ENCODE measurements at places on chromosomes 16 and 17.

DNA sequence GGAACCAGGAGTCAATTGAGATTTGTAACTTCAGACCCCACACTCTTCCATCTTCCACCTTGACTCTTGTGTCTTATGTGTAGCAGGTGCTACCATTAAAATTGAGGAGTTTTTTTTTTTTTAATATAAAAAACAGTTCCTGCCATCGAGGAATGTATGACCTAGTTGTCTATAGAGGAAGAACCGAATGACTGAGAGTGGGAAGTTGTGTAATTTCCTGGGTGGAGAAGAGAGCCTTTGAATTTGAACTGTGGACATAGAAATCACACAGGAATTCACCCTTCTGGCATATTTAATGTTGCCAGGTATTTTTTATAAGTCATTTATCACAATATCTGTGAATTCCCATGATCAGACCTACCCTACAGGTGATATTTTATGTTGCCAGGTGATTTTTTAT, 22.0 kb downstream of the SP2 start:
- no peak for DNase-seq

DNA sequence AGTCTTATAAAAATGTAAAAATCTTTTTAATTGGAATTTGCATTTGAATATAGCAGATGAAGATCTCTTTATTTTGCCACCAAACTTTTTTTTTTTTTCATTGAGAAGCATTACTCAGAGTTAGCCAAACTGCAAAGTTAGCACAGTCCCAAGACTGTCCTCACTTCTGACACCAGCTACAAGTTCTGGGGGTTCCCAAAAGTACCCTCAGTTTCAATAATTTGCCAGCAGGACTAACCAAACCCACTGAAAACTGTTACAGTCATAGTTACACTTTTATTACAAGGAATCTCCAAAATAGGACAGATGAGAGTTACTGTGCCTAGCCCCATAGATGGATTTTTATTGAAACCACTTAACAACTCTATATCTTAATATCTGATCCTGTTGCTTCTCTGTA, 144.1 kb downstream of the CHD9 start:
- no peak for DNase-seq

GRCh38 chr16:79865918-79866317, 265.4 kb upstream of the MAF start:
- no peak for DNase-seq

DNA sequence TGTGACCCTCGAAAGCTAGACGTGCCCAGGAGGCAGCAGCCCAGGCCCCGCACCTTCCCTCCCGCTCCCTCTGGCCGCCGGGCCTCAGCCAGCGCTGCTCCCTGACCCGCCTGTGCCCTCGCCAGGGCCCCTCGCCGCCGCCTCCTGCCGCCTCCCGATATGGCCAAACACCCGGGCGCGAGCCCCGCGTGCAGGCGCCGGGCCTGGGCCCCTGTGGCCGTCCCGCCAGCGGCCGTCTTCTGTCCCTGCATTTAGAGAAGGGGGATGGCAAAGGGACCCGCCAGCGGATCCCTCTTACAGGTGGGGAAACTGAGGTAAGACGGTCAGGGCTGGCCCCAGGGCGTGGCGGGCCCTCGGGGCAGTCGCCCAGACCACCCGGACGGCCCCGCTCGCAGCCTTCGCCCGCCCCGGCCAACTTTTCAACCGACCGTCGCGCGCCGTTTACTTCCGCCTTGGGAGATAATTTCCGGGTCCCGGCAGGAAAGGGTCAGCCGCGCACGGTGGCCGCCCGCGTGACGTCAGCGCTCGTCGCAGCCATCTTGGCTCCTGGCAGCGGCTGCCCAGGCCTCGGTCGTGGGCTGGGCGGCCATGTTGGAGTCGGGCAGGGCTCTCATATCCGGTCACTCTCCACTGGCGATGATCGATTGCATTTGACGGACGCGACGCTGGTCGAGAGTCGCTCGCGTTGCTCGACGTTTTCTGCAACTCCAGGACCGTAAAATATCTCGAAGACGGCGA, 7.0 kb upstream of the GNG13 start:
- peak; percentile 59 for DNase-seq

GRCh38 chr17:48645639-48646182, 19.6 kb upstream of the HOXB9 start:
- DNase-seq = no peak

DNA sequence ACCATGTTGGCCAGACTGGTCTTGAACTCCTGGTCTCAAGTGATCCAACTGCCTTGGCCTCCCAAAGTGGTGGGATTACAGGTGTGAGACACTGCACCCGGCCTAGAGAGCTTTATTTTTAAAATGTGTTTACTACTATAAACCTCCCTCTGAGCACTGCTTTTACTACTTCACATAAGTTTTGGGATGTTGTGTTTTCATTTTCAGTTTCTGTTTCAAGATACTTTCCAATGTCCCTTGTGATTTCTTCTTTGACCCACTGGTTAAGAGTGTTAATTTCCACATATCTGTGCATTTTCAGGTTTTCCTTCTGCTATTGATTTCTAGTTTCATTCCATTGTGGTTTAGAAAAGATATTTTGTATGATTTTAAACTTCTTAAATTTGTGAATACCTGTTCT, 74.4 kb downstream of the NETO2 start:
- DNase-seq = no peak

- DNase-seq = no peak
These were observed 2.6 kb upstream of the ATP2A3 start for GRCh38 chr17:3966720-3967363.

DNA sequence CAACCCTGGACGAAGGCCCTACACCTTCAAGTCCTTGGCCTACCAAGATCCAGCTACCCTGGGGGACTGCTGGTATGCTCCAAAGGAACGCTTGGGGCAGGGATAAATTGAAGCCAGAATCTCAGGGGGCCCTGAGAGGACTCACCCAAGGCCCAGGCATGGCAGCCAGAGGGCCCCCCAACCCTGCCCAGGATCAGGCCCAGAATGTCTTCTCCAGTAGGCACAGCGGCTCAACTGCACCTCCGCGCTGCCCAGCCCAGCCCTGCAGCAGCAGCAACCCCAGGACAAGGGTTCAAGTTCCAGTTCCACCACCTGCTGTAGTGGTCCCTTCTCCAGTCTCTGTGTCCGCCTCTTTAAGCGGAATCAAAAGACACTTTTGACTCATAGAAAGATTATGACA, 2.2 kb downstream of the TFAP4 start:
- DNase-seq = no peak

DNA sequence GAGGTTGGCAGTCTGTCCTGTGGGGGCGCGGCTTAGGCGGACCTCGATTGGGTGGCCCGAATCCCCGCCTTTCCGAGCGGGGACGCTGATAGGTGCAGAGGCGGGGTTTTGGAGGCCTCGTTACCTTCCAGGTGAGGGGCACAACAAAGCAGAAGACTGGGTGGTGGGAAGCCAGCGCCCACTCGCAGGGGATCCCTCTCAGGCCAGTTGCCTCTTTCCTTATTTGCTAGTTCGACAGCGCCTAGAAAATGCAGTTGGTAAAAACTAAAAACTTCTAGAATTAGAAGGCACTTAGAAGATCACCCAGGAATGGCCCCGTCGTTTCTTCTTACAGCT, 730 bp downstream of the KAT7 start:
- DNase-seq = no peak

GRCh38 chr16:86718118-86718517, 139.8 kb downstream of the FOXL1 start:
- DNase-seq = no peak

DNA sequence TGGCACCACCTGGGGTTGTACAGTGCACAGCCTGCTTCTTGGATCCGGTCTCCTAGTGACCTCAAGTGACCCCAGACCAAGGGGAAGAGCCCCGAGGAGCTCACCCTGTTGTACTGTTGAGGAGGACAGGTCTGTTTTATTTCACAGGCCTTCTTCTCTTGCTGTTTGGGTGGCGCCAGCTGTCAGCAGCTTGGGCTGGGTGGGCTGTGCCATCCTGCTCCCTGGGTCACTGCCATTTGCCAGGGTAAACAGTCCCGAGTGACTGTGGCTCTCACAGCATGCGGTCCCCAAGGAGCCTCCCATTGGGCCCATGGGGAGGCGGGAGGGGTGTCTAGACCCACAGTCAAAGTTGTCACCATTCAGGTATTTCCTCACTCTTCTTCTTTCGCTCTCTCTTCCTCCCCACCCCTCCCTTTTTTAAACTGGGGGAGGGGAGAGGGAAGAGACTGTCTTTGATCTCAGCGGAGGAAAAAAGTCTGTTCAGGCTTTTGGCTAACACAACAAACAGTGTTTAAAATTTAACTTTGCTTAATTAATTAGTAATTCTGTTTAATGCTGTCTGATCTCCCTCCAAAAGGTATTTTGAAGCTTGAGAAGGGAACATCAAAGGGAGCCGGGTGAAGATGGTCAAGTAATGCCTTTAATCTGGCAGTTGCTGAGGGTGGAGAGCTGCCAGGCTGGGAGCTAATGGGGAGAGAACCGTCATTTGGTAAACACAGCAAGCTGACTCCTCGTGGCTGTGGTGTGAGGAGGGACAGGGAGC, 64.0 kb downstream of the SNX20 start:
- no peak for DNase-seq

GRCh38 chr16:48121276-48121675, 34.5 kb downstream of the ABCC12 start:
- DNase-seq = no peak

DNA sequence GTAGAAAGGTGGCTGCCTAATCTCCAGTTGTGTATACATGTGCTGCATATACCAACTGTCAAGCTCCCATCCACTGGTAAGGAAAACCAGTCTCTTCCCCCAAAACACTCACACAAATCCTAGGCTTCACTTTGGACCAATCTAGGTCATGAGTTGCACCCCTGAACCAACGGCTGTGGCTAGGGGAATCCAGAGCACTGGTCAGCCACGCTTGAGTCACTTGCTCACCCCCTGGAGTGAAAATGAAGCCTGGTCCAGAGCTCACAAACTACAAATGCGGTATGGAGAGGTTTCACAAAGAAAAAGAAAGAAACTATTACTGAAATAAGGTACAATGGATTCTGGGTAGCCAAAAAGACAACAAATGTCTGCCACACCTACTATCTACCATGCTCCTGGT, 66.1 kb upstream of the NLK start:
- no peak for DNase-seq

DNA sequence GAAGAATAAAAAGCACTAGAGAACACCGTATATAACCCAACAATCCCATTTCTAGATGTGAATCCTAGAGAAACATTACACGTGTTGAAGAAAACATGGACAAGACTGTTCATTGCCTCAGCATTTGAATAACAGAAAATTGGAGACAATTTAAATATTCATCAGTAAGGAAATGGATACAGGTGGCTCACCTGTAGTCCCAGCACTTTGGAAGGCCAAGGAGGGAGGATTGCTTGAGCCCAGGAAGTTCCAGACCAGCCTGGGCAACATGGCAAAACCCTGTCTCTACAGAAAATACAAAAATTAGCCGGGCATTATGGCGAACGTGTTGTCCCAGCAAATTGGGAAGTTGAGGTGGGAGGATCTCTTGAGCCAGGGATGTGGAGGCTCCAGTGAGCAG, 2.7 kb upstream of the ATAD5 start:
- no peak for DNase-seq

DNA sequence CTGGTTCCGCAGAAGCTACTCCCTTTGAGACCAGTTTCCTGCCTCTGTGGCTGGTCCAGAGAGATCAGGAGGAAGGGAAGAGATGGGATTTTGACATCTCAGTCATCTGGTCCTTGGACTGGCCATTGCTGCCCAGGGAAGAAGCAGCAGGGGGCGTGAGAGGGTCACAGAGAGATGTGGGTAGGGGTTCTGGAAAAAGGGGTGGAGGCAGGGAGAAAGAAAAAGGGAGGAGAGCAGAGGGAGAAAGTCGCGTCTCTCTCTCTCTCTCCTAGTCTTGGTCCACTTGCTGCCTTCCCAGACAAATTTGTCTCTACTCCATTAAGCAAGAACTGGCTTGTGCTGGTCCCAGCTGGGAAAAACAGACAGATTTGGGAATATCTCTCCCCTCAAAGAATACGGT, 4.4 kb downstream of the SHBG start:
- no peak for DNase-seq

DNA sequence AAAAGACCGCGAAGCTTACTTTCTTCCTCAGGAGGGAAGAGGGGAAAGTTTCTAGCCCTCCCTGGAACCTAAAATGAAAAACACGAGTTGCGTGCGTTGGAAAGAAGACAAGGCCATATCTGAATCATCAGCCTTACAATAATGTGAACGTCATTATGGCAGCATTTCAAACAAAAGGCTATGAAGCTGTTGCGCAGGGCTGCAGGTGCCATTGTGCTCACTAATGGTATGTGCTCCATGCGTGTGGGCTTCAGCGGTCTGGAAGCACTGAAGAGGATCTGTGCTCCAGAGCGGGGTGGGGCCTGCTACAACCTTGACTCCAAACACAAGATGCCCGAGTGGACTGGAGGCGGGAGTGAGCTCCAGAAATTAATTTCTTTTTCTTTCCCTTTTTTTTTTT, 12.1 kb upstream of the CYB5B start:
- no peak for DNase-seq

DNA sequence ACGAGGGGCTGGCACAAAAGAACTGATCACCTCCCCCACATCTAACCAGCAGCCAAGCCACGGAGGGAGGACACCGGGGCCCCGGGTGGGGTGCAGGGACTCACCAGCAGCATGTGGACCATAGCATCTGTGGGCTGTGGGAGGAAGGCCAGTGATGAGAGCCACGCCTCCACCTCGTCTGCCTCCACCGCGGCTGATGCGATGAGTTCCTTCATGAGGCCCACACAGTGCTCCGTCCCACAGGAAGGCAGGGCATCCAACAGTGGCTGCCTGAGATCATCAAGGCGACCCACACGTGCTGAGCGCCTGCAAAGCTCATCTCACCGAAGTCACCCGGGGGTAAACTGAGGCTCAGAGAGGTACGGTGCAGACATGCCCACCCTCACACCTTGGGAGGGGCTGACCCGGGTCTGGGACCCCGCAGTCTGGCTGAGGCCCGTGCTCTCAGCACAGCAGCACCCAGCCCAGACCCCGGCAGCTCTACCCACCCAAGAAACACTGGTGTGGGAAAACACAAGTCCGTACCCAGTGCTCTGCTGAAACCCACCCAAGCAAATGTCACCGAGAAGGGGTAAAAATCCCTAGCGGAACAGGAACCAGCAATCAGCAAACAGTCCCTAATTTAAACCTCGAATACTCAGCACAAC, 85.9 kb downstream of the LITAF start:
- no peak for DNase-seq

DNA sequence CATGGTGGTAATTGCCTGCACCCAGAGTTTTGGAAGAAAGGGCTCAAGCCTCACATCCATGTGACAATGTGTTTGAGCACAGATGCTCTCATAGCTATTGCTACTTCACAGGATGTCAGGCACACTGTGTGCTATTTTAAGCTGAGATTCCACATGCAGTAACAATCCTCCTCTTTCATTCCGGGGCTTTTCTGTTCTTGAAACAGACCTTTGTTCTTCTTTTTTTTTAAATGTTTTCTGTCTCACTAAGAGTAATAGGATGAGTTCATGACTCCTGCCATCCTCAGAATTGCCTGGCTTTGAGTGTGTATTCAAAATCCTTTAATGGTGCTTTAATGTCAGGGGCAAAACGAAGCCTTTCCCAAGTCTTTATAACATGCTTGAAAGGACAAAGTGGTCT, 198.9 kb downstream of the ABCC12 start:
- no peak for DNase-seq

- no peak for DNase-seq
These were observed 247.3 kb downstream of the GRIN2A start for GRCh38 chr16:9934723-9935508.

- DNase-seq = peak; percentile 75
These were observed 22.9 kb downstream of the C1QTNF1 start for GRCh38 chr17:79046916-79047280.

GRCh38 chr17:8100111-8100510, 12.6 kb upstream of the ALOX12B start:
- DNase-seq = peak; percentile 38
